ENCODE measurements at places on chromosomes 7 and 10.
A peak's percentile ranks its signal among the peaks of the same experiment; 100 is the strongest.

GRCh38 chr10:48458662-48459048 lies 146.2 kb downstream of the ARHGAP22 start:
- no peak for DNase-seq

- DNase-seq = no peak
Measured at GRCh38 chr7:74430961-74431466, 22.7 kb upstream of the GTF2IRD1 start.

- DNase-seq = no peak
Measured at GRCh38 chr10:106537866-106538265, 626.6 kb downstream of the SORCS1 start.

- no peak for DNase-seq
Measured at GRCh38 chr10:66538908-66539307, 386.9 kb upstream of the LRRTM3 start.

- peak; percentile 29 for DNase-seq
Measured at GRCh38 chr10:58173391-58173790, 94.3 kb downstream of the IPMK start.

- no peak for DNase-seq
Measured at GRCh38 chr7:132077971-132078685, 498.1 kb downstream of the PLXNA4 start.

DNA sequence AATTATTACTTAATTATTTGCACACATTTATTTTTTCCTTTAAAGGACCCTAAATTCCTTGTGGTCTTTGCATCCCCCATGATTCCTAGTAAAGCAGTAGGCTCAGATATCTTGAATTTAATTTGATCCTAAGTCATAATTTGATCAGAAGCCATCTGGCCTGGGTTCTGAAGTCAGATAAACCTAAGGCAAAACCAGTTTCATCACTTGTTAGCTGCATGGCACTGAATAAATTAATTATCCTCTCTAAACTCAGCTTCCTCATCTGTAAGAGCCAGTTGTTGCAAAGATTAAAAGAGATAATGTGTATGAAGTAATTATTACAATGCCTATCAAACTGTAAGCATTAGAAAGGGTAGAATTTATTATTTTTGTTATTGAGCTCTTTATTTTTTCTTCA lies 293.1 kb downstream of the GRM8 start:
- DNase-seq = no peak

DNA sequence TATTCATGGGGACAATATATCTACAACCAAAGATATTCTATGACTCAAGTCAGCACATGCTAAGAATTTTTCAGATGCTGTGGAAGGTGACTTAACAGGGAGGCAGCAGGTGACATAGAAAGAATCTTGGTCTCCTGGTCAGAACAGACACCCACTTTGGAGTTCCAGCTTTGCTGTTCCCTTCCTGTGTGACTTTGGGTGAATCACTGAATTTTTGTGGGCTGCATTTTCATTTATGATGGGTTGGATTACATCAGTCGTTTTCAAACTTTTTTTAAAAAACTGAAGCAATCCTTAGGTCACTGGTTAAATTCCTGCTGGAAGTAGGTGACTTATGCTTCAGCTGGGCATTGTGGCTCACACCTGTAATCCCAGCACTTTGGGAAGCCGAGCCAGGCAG lies 24.9 kb downstream of the RGR start:
- DNase-seq = no peak

- no peak for DNase-seq
Measured at GRCh38 chr7:83531766-83532165, 117.2 kb downstream of the SEMA3E start.

- DNase-seq = no peak
Measured at GRCh38 chr10:109963439-109963838, 40.1 kb upstream of the XPNPEP1 start.

DNA sequence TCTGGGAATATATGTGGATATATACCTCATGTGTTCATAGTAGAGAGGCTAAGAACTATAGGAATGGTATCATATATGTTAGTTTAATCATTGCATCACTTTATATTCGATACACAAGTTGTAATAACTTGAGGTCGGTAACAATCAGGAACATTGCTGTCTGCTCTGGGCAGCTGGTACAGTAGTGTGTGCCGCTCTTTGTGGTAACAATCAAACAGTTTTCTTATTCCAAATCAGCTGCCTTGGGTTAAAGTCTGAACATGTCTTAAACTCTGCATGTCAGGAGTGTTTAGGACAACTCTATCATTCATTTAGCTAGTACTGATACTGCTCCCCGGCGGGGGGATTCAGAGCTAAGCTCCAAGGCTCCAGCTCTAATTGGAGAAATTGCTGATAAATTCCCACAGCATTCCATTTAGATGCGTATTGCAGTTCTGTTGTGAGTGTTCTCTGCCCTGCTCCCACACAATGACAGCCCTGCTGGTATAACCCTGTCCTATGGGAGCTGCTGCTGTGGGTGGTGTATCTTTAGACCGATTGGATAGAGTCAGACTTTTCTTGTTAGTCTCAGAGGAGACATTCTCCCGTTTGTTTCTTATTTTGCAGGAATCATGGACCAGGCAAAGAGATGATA lies 707.5 kb upstream of the FZD8 start:
- DNase-seq = no peak

GRCh38 chr10:132192076-132192975 lies 5.6 kb downstream of the DPYSL4 start:
- DNase-seq = no peak

DNA sequence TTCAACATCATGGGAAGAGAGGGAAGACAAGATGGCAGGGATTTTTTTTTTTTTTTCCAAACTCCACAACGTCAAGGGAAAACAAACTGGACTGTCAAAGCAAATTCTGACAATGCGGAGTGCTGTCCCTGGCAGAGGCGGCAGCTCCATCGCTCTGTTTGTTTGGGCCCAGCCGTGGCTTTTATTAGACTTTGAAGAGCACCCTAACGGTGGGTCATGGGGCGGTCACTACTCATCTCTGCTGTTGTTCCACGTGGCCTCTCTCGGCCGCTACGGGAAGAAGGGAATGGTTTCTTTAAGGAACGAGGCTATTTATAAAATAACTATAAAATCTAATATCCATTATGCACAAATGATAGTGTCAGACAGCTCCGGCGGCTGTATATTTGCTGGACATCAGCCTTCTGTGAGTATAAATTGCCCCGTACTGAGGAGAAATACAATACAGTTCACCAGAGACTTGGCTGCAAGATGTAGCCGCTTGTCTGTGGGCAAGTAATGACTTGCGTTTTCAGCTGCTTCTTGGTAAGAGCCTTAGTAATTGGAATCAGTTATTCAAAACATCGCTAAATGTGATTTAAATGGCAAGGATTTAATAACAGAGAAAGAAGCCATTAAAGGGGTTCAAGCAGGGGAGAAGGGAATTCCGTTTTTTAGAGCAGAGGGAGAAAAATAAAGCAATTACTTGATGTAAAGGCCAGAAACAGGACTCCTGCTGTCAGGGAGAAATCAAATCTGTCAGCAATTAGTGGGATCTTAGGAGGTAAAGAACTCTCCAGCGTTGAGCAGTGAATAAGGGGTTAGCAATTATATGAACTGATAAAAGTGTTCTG lies 61.7 kb upstream of the RAB11FIP2 start:
- DNase-seq = peak; percentile 7

- no peak for DNase-seq
Measured at GRCh38 chr10:33381451-33382215, 47.2 kb upstream of the NRP1 start.

DNA sequence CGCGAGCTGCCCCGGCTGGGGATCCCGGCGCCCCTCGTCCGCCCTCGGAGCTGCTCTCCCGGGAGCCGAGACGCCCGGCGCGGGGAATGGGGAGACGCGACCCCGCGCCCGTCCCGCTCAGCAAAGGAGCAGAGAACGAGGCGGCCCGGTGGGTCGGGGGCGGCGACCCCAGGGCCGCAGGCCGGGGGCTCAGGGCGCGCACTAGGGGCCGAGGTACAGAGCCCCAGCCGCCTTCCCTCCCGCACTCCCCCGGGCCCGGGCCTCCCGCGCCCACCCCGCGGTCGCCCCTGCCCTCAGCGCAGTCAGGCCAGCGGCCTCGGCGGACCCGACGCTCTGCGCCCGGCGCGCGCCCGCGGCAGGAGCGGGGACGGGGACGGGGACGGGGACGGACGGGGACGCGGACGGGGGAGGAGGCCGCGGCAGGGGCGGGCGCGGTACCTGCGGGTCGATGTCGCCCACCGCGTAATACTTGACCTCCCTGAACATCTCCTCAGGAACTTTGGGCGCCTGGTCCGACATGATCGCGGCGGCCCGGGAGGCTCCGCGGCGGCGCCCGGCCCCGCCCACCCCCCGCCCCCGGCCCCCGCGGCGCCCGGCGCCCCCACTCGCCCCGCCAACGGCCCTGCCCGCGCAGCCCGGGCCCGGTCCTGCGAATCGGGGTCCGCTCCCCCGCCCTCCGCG lies 373 bp downstream of the PAXIP1 start:
- peak; percentile 30 for DNase-seq

DNA sequence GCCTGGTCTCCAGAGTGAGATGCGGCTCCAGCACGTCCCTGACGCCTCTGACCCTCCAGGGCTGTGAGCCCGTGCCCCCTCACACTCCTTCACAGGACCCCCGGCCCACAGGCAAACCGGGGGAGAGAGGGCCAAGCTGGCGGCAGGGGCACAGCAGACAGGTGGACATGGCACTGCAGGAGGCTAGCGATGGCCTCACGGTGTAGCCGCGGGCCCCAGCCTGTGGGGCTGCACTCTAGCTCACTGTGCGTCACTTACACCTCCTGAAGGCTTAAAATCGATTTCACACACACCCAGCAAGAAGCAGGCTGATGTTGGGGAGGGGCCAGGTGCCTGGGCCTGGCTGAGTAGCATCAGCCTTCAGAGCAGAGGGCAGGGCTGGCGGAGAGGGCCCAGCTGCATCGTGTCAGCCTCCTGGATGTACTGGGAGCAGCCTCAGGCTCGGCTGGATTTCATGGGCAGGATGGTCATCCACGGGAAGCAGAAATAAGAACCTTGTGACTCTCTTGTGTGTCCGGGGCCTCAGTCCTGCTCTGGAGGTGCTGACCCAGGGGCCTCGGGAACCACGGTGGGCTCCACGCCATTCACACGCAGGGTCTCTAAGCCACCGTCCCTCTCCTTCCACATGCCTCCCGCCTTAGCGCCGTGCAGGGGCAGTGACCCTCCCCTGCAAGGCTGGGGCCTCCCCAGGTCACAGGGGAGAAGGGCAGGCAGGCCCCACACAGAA lies 19.4 kb upstream of the KNDC1 start:
- DNase-seq = no peak

DNA sequence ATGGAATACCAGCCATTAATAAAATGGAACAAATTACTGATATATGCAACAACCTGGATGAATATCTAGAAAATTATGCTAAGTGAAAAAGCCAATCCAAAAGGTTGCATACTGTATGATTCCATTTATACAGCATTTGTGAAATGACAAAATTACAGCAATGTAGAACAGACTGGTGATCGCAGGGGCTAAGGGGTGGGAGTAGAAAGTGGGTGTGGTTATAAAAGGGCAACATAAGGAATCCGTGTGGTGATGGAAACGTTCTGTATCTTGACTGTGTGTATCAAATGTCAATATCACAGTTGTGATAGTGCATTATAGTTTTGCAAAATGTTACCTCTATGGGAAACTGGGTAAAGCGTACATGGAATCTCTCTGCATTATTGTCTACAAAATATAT lies 15.0 kb downstream of the CEP41 start:
- DNase-seq = no peak

GRCh38 chr7:19397911-19398310 lies 252.7 kb upstream of the FERD3L start:
- DNase-seq = peak; percentile 60

DNA sequence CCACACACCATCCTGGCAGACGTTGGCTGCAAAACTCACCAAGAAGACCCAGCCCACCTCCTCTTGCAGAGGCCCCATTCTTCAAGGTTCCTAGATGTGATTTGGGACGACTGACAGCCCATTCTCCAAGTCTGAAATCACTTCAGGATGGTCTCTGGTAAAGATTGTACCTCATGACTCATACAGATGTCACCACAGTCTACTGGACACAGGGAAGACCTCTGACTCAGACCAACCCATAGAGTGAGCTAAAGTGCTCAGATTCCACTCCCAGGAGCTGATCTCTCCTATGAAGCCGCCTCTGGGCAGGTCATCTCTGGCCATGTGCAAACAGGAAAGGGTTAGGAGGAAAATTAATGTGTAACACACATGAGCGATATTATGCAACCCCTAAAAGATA lies 102.4 kb upstream of the VWC2 start:
- no peak for DNase-seq

GRCh38 chr7:1054438-1054837 lies 10.1 kb downstream of the GPR146 start:
- no peak for DNase-seq

DNA sequence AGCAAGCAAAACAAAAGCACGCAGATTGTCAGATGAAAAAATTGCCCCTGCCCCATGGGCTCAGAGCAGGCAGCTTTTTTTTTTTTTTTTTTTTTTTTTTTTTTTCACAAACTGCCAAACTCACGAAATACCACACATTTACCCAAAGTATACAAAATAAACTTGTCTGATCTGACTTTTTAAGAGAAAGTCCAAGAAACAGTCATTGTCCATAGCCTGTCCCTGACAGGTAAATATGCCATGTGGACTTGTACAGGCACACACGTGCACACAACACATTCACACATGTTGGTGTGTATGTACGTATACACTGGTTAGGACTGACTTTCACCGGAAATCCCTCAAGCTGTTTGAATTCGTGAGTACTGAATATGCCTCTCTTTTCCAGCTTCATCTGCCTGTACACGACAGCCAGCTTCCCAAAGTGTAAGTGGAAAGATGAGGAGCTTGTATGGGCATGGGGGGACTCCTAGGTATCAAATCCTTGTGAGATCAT lies 929 bp upstream of the HGF start:
- no peak for DNase-seq

- no peak for DNase-seq
Measured at GRCh38 chr10:66151346-66151745, 774.5 kb upstream of the LRRTM3 start.

- no peak for DNase-seq
Measured at GRCh38 chr7:82745820-82746219, 302.2 kb upstream of the CACNA2D1 start.

- no peak for DNase-seq
Measured at GRCh38 chr10:80144067-80144695, 11.7 kb downstream of the PLAC9 start.

GRCh38 chr10:43390759-43391158 lies 18.2 kb downstream of the HNRNPF start:
- DNase-seq = no peak

GRCh38 chr7:137146552-137147337 lies 196.8 kb downstream of the PTN start:
- no peak for DNase-seq

GRCh38 chr10:122878799-122879338 lies 512 bp downstream of the FAM24B start:
- peak; percentile 51 for DNase-seq

GRCh38 chr10:110149259-110149658 lies 58.1 kb upstream of the MXI1 start:
- DNase-seq = peak; percentile 30

- DNase-seq = peak; percentile 45
Measured at GRCh38 chr10:121734589-121735045, 136.4 kb upstream of the FGFR2 start.

GRCh38 chr10:116470768-116471415 lies 43.2 kb downstream of the PNLIPRP3 start:
- DNase-seq = peak; percentile 43
